CD4-positive, alpha-beta T cell (primary cell): ENCODE measurements at places on chromosomes 6 and 20.
A peak's percentile ranks its signal among the peaks of the same experiment; 100 is the strongest.

- no peaks in the 10 kb centered on the region for H3K36me3 ChIP-seq
- no peak for DNase-seq
- H3K27me3 ChIP-seq: no peaks in the 10 kb centered on the region
- no peaks in the 10 kb centered on the region for H3K4me1 ChIP-seq
Measured at GRCh38 chr6:141498977-141499376, 633.7 kb upstream of the GJE1 start.

GRCh38 chr6:37485291-37485702, 14.4 kb downstream of the CCDC167 start:
- no peak overlapping the region for H3K27ac ChIP-seq
- DNase-seq: no peak
- H3K4me3 ChIP-seq: no peak overlapping the region
- peaks cover 51% of the 10 kb centered on the region for H3K4me1 ChIP-seq

DNA sequence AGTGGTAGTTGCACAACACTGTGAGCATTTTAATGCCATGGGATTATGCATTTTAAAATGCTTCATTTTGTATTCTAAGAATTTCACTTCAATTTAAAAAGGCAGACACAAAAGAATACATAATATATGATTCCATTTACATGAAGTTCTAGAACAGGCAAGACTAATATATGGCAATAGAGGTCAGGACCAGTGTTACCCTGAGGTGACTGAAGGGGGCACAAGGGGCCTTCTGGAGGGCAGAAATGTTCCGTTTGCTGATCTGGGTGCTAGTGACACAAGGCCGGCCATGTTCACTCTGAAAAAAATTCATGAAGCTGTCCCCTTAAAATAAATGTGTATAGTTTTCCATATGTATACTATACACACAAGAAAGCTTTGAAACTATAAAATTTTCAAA, 28.5 kb downstream of the TASP1 start:
- DNase-seq: no peak
- no peaks in the 10 kb centered on the region for H3K4me1 ChIP-seq
- H3K36me3 ChIP-seq: peaks cover 7% of the 10 kb centered on the region
- H3K27me3 ChIP-seq: no peaks in the 10 kb centered on the region
- no peak overlapping the region for H3K27ac ChIP-seq
- H3K4me3 ChIP-seq: no peak overlapping the region

- H3K4me3 ChIP-seq: no peak overlapping the region
- no peaks in the 10 kb centered on the region for H3K4me1 ChIP-seq
- no peaks in the 10 kb centered on the region for H3K27me3 ChIP-seq
- no peak for DNase-seq
- H3K27ac ChIP-seq: no peak overlapping the region
- no peaks in the 10 kb centered on the region for H3K36me3 ChIP-seq
Measured at GRCh38 chr6:131729550-131729949, 18.7 kb upstream of the CTAGE9 start.

- H3K27ac ChIP-seq: no peak overlapping the region
- H3K27me3 ChIP-seq: no peaks in the 10 kb centered on the region
- no peaks in the 10 kb centered on the region for H3K4me1 ChIP-seq
- H3K36me3 ChIP-seq: peaks cover 3% of the 10 kb centered on the region
- no peak for DNase-seq
Measured at GRCh38 chr6:158304254-158304653, 8.0 kb upstream of the TULP4 start.

GRCh38 chr20:45311589-45312211, 3.6 kb upstream of the MATN4 start:
- peaks cover 8% of the 10 kb centered on the region for H3K4me1 ChIP-seq
- peak; percentile 46 for DNase-seq
- no peak overlapping the region for H3K27ac ChIP-seq

DNA sequence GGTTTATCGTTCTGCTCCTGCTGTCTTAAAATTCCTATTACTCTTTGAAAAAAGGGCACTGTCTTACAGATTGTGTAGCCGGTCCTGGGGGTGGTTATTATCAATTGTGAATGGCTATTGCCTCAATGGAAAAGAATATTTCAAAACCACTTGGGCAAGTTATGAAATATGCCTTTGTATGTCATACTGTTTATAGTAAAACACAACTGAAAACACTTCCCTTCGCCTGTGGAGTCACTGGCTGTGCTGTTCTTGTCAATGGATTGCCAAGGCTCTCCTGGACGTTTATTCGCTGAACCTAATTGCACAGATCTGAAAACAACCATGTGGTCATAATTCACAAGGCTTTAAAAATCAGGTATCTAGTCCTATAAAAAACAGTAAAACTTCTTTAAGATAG, 47.8 kb upstream of the TAGAP start:
- DNase-seq: no peak
- H3K27ac ChIP-seq: no peak overlapping the region
- H3K36me3 ChIP-seq: no peaks in the 10 kb centered on the region

GRCh38 chr6:170125456-170126300, 165.2 kb downstream of the DLL1 start:
- no peak for DNase-seq
- no peak overlapping the region for H3K4me3 ChIP-seq
- no peak overlapping the region for H3K27ac ChIP-seq
- peaks cover 3% of the 10 kb centered on the region for H3K27me3 ChIP-seq

DNA sequence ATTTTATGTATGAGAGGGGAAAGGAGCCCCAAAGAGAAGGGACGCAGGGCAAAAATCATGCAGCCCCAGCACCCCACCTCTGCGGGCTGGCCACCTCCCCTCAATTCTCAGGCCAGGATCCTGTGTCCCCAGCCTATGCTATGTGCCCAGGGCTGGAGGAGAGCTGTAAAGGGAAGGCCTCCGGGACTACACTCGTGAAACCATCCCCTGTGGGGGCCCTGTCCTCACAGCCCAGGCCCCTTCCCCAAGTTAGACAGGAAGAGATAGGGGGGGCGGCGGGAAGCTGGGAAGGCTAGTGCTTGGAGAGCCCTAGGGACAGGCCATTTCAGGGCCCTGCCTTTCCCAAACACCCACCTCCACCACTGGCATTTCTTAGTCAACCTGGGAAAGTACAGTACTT, 1.4 kb upstream of the COL11A2 start:
- H3K27ac ChIP-seq: no peak overlapping the region
- H3K4me3 ChIP-seq: no peak overlapping the region
- no peak for DNase-seq
- H3K27me3 ChIP-seq: peaks cover 15% of the 10 kb centered on the region
- peaks cover 41% of the 10 kb centered on the region for H3K4me1 ChIP-seq
- peaks cover 49% of the 10 kb centered on the region for H3K36me3 ChIP-seq

DNA sequence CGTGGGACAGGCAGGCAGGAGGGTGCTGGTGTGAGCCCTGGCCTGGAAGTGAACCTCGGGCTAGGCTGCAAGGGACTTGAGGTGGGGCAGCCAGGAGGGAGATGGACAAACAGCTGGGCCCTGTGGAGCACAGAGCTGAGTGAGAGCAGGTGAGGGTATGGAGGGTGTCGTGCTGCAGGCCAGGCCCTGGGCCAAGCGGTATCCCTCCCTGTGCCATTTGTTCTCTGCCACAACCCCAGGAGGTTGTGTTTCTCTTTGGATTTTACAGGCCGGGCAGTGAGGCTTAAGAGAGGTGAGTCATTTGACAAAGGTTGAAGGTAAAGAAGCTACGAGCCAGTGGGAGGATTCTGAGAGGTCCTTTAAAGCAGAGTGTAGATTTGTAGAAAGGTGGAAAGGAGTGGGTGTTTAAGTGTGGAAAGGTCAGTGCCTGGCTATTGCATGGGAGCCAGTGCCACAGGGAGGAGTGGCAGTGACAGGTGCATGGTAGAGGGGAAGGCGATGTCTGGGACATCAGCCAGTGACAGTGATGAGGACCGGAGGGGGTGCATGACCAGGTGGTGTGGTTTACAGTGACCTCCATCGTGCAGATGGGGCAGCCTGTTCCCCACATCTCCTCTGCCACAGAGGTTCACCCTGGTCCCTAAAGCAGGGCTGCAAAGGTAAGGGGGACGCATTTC, 39.8 kb downstream of the GMPR start:
- H3K4me3 ChIP-seq: no peak overlapping the region
- H3K27me3 ChIP-seq: no peaks in the 10 kb centered on the region
- no peak overlapping the region for H3K27ac ChIP-seq
- no peak for DNase-seq

GRCh38 chr6:161890133-161890831, 616.4 kb upstream of the AGPAT4 start:
- H3K36me3 ChIP-seq: no peaks in the 10 kb centered on the region
- no peak overlapping the region for H3K27ac ChIP-seq
- H3K4me3 ChIP-seq: no peak overlapping the region
- DNase-seq: no peak
- H3K4me1 ChIP-seq: no peaks in the 10 kb centered on the region
- no peaks in the 10 kb centered on the region for H3K27me3 ChIP-seq

GRCh38 chr20:44326391-44327159, 10.3 kb upstream of the R3HDML start:
- H3K4me1 ChIP-seq: peaks cover 5% of the 10 kb centered on the region
- H3K4me3 ChIP-seq: peak overlapping the region; percentile 28
- H3K27ac ChIP-seq: no peak overlapping the region
- no peaks in the 10 kb centered on the region for H3K36me3 ChIP-seq
